ENCODE measurements at places on chromosomes 6 and 20.

GRCh38 chr6:125174626-125175025 lies 21.1 kb downstream of the TPD52L1 start:
- DNase-seq: no peak

- no peak for DNase-seq
These were observed 266.7 kb downstream of the LRFN2 start for GRCh38 chr6:40320441-40320840.

- no peak for DNase-seq
These were observed 110.5 kb downstream of the HAO1 start for GRCh38 chr20:7829776-7830175.

DNA sequence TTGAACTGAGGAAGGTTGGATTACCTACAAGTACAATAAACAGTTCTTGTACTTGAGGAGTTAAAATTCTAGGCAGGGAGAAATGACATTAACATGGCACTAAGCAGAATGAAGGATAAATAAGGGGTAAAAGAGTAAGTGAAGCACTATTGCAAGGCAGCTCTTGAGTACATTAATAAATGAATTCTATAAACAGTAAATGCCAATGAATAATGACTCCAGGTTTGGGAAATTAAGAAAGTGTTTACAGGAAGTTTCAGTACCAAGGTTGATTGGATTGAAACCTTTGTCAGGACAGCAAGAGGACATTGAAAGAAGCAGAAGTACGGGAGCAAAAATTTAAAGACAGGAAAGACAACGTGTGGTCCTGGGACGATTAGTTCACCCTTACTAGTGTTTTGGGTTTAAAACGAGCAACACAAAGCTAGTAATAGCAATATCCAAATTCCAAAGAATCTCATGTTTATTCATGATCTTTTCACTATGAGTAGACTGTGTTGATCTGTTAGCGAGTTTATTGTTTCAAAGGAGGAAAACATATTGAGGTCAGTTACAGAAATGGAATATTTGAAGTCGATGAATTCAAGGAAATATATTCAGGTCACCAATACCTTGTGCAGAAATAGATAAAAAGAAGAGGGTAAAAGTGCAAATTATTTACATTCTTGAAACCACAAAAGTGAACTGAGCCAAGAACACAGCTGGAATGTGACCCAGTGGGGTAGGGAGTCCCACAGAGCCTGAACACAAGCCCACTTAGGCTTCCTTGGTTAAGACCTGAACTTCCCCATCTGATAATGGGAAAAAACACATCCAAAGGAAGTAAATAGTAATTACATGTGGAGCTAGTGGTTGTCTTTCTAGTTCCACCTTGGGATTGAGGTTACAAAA lies 80.8 kb downstream of the MKKS start:
- no peak for DNase-seq

- DNase-seq: no peak
These were observed 603.9 kb downstream of the HDGFL1 start for GRCh38 chr6:23173234-23173633.

DNA sequence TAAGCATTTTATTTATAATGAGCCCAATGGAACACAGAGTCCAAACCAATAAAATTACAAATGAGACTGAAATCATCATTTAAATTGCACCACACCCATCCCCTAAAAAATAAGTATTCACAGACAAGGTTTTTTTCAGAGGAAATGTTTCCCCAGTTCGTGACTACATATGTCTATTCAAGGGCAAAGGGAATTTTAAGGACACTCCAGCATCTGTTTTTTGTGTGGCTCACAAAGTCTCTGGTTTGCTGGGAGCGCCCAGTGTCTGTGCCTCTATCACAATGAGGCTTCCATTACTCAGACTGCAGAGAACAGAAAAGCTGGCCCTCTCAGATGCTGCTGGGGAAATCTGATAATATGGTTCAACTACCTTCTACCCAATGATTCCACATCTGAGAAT lies 16.0 kb downstream of the TBX18 start:
- no peak for DNase-seq

DNA sequence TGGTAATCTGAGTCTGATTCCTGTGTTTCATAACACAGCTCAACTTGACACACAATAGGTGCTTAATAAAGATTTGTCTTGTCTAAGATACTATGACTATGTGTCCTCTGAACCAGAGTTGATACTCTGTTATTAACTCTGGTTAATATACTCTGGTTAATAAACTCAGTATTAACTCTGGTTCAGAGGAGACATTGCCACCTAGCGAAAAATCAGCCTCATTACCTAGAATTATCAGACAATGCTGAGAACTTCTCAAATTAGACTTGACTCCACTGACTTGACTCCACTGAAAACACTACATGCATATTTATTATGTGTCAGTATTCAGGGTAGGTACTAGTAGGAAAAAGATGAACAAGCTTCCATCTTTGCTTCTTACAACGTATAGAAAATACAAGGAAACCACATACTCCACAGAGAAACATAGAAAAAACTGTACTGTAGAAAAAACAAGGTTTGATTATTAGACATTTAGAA lies 73.9 kb downstream of the AHI1 start:
- no peak for DNase-seq

DNA sequence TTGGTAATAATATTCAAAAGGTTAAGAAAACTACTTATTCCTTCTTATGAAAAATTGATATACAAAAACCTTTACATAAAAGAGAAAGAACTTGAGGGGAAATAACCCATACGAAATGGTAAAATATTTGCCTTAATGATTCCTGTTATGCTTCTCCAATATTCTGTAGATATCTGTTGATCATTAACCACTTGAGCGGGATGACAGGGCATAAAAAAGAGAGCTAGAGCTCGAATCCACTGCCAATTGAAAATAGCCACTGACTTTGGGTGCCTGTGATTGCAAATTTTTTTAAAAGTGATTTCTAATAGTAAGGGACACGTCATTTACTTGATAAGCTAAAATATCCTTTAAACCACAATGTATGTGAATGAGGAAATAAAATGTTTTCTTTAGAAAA lies 188.1 kb downstream of the MOXD1 start:
- DNase-seq: no peak

DNA sequence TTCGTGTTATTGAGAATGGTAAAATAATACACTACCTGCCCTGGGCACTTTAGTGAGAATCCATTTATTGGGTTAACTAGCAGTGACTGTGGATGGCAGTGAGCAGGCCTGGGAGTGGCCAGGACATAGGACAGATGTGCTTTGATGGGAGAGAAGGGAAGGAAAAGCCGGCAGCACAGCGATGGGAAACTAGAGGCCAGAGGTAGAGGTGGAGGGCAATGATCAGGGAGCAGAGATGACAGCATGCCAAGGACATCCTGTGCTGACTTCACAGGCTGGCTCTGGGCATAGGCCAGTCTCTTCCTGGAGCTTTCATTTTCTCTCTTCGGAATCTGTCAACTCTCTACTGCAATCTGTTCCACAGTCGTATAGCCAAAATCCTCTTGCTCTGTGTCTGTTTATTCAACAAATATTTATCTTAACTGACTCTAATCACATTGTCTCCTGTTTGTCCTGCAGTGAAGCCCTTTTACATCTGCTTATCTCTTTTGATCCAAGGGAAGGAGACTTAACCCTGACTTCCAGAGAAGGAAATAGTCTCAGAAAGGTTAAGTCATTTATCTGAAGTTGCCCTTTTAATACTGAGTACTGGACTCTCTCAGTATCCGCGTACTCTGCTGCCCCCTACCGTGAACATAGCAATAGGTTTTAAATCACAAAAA lies 18.4 kb upstream of the MMP24 start:
- DNase-seq: peak; percentile 73

GRCh38 chr20:63698739-63699465 lies 2.5 kb downstream of the TNFRSF6B start:
- peak; percentile 64 for DNase-seq

- no peak for DNase-seq
These were observed 466.3 kb upstream of the PLCB4 start for GRCh38 chr20:8602389-8603116.

DNA sequence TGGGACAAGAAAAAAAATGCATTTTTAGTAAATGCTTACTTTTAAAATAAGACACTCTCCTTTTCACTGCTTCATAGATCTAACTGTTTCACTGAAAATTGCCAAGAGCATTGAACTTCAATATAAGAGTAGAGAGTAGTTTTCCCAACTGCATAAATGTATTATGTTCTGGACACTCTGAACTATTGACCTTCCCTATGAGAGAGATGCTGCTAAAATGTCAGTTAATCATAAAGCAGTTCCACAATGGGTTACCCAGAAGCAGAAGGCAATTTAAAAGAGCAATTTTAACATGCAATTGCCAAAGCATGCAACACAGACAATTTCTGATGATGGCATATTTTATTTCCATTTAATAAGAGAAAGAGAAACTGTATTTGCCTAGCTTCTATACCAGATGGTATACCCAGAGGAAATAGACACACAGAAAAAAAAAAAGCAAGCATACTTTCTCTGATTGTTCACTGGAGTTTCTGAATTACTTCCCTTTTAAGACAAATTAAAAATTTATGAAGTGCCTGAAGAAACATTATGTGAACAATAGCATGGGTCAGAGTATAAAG lies 279.1 kb upstream of the THEMIS start:
- DNase-seq: no peak

DNA sequence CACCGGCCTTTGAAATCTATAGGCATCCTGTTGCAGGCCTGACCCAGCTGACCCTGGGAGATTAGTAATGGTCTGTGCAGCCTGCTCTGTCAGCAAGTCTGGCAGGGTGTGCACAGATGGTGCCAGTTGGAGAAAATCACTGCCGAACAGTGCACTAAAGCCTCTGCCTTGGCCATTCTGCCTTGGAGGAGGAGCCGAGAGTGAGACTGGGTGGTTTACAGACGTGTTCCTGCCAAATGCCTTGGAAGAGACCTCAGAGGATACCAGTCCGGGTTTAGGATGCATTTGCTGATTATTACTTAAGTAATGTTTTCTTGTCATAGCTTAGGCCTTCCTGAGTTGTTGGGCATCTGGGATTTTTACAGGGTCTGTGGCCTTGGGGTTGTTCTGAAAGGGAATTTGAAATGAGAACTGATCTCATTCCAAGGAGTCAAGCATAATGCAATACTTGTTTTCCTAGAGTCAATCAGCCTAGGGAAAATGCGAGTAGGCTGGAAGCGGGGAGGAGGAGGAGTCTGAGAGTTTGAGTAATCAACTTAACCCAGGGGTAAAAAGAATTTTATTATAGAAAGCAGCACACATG lies 292.1 kb downstream of the SOX4 start:
- DNase-seq: no peak

DNA sequence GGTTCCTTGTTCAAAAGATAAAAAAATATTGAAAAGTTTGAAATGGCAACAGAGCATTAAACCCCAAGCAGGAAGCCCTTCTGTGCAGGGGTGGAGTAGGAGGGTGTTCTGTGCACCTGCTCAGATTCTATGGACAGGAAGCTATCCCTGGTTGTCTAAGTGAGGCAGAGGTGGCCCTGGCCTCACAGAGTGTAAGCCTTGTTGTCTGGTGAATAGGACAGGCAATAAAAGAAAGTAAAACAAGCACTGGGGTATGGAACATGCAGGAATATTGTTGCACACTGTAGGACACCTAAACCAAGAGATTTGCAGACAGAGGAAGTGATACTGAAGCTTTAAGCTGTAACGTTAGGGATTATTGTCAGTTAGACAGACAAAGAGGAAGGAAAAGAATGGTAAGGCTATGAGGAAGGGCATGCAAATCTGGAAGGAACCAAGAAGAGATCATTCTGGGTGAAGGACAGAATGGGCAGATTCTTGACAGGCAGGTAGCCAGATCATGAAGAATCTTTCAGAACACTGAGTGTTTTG lies 66.8 kb downstream of the TBC1D7 start:
- no peak for DNase-seq

DNA sequence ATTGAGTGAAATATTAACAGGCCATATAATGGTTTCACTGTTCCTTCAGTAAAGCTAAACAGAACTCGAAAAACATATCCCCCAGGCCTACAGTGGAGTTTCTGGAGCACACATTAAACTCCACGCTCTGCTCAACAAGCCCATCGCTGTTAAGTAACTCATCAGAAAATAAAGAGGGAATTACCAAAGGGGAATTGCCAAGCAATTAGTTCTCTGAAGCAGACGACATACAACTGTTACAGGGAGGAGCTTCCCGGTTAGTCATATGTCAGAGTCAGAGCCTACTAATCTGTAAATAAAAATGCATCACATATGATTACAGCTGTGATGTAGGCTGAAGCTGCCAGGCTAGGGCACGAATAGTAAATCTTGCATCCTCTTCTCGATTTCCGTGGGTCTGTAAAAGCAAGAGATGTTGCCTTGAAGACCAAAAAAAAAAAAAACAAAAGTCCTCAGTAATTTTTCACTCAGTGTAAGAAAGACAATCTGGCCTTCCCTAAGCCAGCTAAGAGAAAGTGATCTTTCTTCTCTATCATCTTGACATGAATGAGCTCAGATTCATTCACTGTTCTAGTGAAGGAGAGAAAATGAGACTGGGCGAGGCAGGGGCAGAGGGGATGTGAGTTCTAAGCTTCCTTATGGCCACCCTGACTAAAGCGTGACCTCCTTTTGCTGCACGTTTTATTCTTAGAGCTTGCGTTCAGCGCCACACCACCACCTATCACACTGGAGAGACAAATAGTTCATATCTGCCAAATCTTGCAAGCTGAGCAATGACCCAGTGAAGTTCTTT lies 13.8 kb downstream of the ATXN1 start:
- no peak for DNase-seq

DNA sequence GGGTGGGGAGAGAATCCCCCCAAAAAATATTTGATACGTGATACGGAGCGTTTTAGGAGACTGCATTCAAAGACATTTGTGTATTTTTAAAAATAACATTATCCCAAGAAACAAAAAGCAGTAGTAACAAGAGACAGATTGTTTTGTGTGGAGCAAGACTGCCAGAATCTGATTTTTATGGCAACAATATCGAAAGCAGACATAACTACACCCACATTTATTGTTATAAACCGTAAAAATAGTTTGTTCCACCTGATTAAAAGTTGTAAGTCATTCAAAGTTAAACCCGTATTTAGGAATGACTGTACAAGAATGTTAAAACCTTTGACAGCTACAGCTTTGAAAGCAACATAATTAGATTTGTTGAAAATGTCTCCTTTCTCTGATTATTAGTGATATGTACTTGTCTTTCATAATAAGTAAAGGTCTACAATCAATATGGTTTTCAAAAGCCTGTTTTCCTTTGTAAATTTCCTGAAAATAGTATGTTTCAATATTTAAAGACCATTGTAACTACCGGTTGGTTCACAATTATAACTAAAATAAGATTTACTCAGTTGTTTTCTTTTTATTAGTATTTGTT lies 2.7 kb downstream of the EYA4 start:
- DNase-seq: no peak

- DNase-seq: no peak
These were observed at the start of gene NOX3 for GRCh38 chr6:155455766-155456165. Gene NOX3 (minus strand): TSS chr6:155455839. CDS start chr6:155455800, 39 bp downstream.

DNA sequence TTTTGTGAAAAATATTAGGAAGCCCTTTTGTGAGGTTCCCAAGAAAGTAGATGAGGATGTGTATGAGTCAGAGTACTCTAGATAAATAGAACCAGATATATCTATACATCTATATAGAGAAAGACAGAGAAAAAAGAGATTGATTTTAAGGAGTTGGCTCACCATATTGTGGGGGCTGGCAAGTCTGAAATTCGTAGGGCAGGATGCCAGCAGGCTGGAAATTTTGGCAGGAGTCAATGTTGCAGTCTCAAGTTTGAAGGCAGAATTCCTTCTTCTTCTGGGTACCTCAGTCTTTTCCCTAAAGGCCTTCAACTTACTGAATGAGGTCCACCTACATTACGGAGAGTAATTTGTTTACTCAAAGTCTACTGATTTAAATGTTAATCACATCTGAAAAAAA lies 65.3 kb upstream of the SAMD3 start:
- DNase-seq: no peak

GRCh38 chr20:51346686-51347485 lies 195.6 kb downstream of the NFATC2 start:
- DNase-seq: no peak

- no peak for DNase-seq
These were observed 43.4 kb downstream of the TRAM2 start for GRCh38 chr6:52533491-52533890.
